Urinary bladder (tissue), 4 donors: ENCODE measurements at places on chromosomes 2 and 18. TPM values are rescaled to one million over a fixed set of nuclear protein-coding genes. Genes with fewer than 3 reads are reported as not detected.

Gene DSG2
- 44.1 TPM for total RNA-seq

Gene FEV
- total RNA-seq, result not detected

Gene TRIM54
- total RNA-seq, result 2.6 TPM

Gene SPEG
- 31.2 TPM for total RNA-seq

Gene OSBPL6
- 1.9 TPM for total RNA-seq

Gene CMPK2
- total RNA-seq, result 8.9 TPM

Gene CD8B2
- total RNA-seq, result 0.37 TPM

Gene FBXO48
- 1.2 TPM for total RNA-seq

DNA sequence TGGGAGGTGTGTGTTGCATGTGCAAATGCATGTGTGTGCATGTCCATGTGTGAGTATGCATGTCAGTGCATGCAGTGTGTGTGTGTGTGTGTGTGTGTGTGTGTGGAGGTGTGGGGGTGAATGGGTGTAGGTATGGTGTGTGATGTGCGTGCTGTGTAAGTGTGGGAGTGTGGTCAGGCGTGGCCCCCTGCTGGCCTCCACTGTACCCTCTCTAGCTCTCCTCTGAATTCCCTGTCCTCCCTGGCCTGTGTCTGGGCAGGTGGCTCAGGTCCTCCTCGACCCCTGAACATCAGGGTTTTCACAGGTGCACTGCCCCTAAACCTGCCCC lies 230.2 kb downstream of the CELF4 start:
- DNase-seq, result no peak

DNA sequence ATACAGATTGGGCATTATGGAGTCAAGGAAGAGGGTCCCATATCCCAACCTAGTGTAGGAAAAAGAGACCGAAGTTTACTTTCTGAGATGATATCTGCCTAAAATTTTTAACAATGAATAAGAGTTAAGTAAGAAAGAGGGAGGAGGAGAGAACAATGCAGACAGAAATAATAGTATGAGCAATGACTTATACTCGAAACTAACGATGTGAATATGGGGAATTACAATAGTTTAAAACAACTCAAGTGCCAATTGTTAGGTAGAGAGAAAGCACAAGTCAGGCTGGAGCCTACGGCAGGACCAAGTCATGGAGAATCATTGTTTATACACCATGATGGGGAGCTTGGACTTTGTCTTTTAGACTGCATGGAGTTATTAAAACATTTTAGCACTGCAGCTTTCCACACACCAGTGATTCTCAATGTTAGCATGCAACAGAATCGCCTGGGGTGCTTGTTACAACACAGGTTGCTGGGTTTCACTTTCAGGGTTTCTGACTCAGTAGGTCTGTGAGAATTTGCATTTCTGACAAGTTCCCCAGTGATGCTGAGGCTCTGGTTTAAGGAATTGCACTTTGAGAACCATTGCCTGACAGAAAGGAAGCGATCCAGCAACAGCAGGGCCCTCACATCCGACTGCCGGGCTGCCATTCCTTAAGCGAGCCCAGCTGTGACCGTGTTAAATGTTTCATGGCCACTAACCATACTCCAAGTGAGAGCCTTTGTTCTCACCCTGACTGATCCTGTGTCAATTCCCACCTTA lies 511.2 kb downstream of the DCDC2C start:
- no peak for DNase-seq

GRCh38 chr2:235774153-235774870 lies 280.5 kb downstream of the AGAP1 start:
- no peak for DNase-seq

- no peak for DNase-seq
Measured at GRCh38 chr18:31046916-31047315, 4.4 kb upstream of the DSC3 start.

DNA sequence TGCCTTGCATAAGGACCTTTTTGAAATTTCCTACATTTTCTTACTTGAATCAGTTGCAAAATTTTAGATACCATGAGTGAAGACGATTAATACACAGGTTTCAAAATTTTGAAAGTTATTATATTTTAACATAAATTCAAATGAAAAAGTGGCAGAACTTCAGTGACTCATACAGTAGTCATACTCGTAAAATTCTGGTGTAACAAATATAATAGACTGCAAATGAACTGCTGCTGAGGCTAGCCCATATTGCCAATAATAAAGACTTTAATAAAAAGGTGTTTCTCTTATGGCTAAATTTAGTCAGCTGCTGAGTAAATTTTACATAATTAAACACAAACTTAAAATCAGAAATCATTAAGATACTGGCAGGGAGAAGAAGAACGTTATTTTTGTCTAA lies 36.9 kb downstream of the MSH6 start:
- no peak for DNase-seq

DNA sequence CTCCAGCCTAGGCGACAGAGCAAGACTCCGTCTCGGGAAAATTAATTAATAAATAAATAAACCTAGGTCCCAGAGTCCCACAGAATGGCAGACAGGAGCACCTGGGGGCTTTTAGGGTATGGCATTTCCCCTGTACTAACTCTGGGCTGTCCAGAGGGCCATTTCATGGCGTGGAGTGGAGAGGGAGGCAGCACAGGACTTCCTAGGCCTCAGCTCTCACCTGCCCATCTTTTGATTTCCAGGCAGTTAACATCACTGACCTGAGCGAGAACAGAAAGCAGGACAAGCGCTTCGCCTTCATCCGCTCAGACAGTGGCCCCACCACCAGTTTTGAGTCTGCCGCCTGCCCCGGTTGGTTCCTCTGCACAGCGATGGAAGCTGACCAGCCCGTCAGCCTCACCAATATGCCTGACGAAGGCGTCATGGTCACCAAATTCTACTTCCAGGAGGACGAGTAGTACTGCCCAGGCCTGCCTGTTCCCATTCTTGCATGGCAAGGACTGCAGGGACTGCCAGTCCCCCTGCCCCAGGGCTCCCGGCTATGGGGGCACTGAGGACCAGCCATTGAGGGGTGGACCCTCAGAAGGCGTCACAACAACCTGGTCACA lies 5.1 kb downstream of the IL1RN start:
- DNase-seq, result no peak

DNA sequence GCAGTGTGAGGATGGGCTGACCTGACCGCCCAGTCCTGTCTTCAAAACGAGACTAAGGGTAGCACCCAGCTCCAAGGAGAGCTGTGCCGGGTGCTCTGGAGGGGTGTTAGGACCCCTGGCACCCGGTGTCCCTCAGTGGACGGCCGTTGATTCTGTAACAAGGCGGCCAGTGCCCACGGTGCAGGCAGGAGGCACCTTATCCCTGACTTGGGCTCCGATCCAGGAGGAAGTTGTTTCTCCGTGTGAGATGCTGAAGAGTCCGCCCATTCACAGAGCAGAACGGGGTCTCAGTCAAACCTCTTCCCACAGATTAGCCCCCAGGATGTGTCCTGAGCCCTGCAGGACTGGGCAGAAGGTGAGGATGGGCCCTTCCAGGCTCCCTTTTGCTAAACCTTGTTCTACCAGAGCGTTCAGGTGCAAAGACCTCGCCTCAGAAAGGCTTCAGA lies 123.0 kb downstream of the NFATC1 start:
- no peak for DNase-seq

- DNase-seq, result no peak
Measured at GRCh38 chr2:154603682-154604081, 94.8 kb upstream of the KCNJ3 start.

DNA sequence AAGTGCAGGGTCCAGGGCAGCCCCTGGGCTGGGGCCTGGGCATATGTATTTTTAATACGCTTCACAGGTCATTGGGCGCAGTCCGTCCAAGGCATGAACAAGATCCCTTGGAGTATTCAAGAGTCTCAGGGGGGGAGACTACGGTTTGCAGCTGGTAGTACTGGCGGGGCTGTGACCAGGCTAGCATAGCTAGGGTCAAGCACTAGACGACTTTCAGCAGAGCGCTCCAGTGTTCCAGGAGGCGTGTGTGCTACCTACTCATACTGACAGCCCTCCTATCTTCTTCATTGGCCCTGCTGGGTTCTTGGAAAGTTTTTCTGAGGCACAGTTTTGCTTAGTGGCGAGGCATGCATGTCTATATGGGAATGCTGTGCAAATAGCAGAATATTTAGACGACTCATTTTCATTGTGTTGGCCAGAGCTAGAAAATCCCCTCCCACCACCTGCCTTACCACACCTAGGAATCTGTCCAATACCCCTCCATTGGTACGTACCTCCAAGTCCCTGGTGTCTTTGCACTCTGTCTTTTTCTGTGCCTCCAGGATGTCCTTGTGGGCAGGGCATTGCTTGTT lies 68.2 kb downstream of the GLI2 start:
- DNase-seq, result no peak

DNA sequence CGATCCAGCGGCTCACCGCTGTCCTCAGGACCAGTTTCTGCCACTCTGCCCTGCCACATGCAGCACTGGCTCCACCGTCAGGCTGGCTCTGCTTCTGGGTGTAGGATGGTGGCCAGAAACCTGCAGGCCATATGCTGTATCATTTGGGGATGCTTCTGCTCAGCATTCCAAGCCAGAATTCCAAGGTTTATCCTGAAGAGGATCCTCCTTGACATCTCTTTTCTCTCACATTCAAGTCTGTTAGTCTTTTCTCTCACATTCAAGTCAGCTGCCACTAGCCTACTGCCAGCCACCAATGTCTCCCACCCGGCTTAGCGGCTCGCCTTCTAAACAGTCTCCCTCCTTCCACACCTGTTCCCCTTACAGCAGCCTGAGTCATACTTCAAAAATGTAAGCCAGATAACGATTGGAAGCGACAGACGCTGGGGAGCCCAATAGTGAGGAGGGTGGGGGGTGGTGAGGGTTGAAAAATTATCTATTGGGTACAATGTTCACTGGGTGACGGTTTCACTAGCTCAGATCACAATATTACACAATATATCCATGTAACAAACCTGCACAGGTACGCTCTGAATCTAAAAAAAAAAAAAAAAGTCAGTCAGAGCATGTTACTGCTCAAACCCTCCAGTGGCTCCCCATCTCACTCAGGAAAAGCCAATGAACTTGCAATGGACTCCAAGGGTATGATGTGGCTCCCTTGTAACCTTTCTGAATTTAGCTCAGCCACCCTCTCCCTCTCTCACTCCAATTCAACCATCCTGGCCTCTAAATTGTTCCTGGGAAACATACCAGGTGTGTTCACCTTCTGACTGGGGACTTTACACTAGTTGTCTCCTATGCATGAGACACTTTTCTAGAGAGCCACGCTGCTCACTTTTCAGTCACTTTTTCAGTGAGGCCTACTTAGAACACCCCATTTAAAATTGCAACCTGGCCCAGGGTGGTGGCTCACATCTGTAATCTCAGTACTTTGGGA lies 38.8 kb upstream of the SP3 start:
- DNase-seq, result no peak

GRCh38 chr2:225630824-225631533 lies 231.5 kb downstream of the NYAP2 start:
- no peak for DNase-seq

- DNase-seq, result no peak
Measured at GRCh38 chr2:38037325-38037724, 38.6 kb downstream of the CYP1B1 start.

DNA sequence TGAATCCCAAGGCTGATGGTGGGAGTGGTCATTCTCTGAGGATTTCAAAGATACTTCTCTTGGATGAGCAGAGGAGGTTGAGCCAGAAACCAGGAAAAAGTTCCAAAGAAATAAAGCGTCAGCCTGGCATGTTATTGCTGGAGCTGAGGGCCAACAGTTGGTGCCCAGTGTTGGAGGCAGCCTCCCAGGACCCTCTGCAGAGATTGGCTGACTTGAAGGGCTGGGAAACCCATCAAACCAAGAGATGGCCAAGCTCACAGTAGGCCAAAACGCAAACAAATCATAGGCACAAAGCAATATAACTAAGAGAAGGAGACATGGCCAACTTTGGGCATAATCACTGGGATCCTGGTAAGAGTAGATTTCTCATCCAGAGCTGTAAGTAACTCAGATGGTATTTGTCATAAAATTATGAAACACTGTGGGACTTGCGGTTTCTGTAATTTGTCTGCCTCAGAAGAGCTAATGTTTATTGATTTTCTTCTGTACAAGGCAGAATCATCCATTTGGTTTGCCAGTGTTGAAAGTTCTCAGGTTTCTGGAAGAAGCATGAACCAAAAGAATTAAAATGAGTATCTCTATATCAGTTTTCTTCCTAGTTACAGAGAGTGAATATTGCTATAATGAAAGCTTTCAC lies 108.3 kb downstream of the ATL2 start:
- DNase-seq, result no peak

- DNase-seq, result no peak
Measured at GRCh38 chr2:176088048-176088936, 4.2 kb upstream of the HOXD13 start.
